ENCODE measurements at places on chromosomes 1 and 21.

GRCh38 chr1:174995916-174996315, 3.8 kb upstream of the CACYBP start:
- DNase-seq, result no peak

GRCh38 chr1:2545754-2546514, 10.2 kb upstream of the TNFRSF14 start:
- peak; percentile 86 for DNase-seq

DNA sequence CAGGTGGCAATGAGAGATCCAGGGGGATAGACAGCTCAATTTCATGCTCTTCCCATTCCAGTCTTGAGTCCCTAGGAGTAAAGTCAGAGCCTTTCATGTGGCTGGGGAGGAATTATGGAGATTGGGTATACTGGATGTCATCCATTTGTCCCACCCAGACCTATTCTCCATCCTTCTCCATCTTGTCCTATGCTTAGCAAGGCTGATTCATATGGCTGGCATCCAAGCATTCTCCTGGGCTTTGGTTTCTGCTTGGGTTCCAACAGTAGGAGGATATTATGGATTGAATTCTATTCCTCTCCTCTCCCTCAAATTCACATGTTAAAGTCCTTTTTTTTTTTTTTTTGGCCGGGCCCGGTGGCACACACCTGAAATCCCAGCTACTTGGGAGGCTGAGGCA, 3.8 kb upstream of the CDC20 start:
- DNase-seq, result no peak

- DNase-seq, result no peak
Observed at GRCh38 chr1:238119060-238119459, 228.3 kb upstream of the ZP4 start.

DNA sequence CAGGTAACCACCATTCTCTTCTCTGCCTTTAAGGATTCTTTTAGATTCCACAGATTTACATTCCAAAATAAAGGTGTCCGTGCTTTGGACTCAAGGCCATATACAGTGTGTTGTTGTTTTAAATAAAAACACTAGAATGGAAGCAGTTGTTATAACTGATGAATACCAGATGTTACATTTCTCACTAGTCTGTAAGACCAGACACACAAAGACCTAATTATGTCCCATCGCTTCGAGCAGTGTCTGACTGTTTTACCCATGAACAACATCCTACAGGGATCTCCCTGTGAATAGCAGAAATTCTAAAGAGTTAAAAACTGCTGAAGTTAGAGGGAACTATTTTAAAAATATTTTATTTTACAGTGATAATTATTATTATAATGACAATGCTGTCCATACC, 574.7 kb upstream of the ZP4 start:
- DNase-seq, result no peak

- no peak for DNase-seq
Observed at GRCh38 chr1:92095874-92096273, 15.7 kb downstream of the BTBD8 start.

DNA sequence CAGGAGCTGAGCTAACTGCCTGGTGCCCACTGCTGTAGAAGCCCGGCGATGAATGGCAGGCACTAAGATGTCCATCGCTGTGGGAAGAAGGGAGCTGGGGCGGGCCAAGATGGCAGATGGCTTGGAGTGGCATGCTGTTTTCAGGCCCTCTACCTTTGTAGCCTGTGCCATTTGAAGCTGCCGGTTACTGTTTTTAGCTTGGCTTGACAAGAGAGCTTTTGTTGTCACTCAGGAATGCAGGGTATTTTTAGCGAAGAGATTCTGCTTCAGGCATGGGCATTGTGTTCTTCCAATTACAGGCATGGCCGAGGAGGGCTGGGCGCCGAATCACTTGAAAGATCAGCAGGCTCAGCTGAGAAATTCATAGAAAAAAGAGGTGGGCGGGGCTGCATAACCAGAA, 348.7 kb downstream of the RPS6KC1 start:
- DNase-seq, result no peak

DNA sequence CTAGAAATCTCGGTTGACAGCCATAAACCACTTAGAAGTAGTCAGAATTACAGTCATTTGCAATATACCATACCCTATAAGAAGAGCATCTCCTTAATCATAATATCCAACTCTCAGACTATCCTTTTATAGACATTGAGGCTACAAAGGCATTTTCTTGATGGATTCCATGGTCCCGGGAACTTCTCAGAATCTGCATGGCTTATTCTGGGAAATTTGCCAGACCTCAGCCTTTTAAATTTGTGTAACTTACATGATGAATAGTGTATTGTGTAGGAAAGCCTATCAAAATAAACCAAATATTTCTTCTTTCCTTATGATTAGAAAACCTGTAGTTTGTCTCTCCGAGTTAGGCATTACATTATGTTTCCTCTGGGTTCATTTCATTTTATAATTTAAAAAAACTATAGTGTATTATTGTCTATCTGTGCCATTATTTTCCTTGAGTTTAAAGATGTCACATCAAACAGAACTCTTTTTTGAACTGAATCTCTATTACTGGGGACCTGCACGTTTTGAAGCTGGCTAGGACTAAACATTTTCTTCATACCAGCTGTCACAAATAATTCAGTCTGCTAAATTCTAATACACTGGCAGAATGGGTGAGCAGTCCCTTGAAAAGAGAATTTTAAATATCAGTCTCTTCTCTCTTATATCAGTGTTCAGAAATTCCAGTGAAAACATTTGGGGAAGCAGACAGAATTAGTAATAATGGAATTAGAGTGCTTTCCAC, 102.9 kb downstream of the GABPA start:
- DNase-seq, result no peak

GRCh38 chr1:206702260-206702659, 17.6 kb downstream of the MAPKAPK2 start:
- DNase-seq, result no peak

GRCh38 chr1:8202182-8202905, 115.6 kb upstream of the SLC45A1 start:
- no peak for DNase-seq

GRCh38 chr1:104768466-104768865, 1018.8 kb downstream of the AMY1C start:
- no peak for DNase-seq

DNA sequence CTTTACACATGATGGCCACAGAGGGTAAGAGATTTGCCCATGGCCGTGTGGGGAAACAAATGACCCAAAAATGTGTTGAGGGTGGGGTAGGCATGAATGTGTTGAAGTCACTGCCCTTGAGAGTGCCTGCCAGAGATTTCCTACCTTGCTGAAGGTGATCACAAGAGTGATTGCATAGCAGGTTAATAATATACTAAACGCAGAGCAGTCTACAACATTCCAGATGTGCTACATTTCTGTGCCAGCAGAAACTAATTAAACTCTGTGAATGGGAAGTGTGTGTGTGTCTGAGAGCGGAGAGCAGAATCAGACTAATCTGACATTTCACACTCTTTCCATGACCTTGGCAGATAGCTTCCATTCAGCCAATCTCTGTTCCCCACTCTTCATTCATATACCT, 93.3 kb upstream of the CD53 start:
- no peak for DNase-seq

DNA sequence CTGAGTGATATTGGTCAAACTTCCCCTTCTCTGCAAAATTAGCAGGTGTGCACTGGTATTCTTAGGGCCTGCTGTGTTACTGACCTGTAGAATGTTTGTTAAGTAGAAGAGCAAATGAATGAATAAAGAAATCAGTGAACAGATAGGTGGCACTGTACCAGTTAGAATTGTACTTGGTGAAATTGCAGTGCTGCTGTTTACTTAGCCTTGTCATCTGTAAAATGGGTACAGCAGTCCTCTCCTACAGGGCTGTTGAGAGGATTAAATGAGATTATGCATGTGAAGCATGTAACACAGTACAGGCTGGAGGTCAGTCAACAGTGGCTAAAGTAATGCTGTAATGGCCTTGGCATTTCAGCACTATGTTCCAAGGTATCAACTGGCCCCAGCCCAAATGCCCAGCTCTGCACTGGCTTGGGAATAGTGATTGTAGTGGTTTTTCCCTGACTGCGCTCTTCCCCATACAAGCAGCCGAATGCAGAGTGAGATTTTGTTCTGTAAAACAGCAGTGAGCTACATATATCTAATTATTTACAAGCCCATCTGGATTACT, 10.5 kb downstream of the VANGL1 start:
- DNase-seq, result no peak

GRCh38 chr21:14673649-14674048, 127.5 kb upstream of the SAMSN1 start:
- no peak for DNase-seq

GRCh38 chr1:170700842-170701615, 37.1 kb downstream of the PRRX1 start:
- DNase-seq, result no peak

DNA sequence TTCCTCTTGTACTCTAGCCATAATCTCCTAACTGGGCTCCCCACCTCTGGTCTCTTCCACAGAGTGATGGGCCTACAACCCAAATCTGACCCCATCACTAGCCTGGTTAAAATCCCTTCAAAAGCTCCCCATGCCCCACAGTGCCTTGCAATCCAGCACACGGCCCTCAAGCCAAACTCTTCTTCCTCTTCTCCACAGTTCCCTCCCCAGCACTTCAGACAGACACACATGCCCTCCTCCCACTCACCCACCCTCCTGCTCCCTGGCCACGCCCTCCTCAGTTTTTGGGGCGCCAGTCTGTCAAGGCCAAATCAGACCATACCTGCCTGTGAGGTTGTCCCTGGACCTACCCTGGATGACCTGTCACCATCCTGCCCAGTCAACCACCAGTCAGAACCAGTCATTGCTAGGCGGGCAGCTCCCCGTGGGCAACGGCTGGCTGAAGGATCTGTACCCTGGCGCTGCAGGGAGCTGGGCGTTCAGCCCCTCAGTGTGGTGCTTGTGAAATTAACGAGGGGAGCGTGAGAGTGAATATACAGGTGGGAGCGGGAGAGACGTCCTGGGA, 753 bp downstream of the C1orf210 start:
- DNase-seq, result no peak

DNA sequence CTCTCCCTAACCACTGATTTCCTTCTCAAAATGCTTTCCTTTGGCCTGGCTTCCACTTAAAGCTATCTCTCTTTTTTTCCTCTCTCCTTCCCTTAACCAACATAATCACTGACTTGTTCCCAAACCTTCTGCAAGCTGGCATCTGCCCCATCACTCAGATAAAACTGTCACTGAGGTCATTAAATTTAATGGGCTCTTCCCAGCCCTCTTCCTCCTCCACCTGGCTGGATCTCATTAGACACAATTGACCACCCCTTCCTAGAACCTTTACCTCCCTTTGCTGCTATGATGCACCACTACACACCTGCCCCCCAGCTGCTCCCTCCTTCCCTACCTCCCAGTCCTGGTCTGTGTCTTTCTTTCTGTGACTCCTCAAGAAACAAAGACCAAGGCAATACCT, 44.0 kb upstream of the GJB5 start:
- DNase-seq, result no peak

DNA sequence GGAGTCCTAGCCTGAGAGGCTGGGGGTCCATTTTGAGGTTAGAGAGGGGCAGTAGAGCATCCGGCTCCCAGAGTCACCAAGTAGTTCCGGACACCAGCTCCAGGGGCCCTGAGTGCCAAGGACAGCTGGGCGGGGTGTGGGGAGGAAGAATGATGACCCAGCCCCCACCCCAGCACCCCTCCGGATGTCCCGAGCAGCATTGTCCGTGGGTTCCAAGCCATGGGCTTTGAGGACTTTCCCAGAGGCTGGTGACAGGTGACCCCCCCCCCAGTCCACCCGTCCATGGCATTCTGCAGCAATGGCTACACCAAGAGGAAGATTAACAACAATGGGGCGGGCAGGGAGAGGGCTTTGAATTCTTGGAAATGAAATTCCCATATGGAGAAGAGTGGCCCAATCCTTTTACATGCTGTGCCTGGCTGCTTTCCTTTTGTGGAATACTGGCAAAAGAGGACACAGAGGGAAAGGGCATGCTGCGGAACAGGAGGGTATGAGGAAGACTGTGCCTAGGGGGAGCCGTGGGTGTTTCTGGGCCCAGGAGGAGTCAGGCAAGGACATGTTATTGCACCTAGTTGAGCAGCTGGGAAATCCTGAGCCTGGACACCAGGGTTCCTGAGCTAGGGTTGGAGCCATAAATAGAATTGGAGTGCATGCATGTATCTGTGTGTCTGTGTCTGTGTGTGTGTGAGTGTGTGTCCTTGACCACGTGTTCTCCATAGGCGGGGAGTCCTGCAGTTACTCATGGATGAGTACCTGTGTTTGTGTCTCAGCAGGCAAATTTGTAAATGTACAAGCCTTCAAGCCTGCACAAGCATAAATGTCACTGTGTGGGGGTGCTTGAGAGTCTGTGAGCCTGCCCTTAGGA, 956 bp downstream of the ATP1A2 start:
- DNase-seq, result no peak

DNA sequence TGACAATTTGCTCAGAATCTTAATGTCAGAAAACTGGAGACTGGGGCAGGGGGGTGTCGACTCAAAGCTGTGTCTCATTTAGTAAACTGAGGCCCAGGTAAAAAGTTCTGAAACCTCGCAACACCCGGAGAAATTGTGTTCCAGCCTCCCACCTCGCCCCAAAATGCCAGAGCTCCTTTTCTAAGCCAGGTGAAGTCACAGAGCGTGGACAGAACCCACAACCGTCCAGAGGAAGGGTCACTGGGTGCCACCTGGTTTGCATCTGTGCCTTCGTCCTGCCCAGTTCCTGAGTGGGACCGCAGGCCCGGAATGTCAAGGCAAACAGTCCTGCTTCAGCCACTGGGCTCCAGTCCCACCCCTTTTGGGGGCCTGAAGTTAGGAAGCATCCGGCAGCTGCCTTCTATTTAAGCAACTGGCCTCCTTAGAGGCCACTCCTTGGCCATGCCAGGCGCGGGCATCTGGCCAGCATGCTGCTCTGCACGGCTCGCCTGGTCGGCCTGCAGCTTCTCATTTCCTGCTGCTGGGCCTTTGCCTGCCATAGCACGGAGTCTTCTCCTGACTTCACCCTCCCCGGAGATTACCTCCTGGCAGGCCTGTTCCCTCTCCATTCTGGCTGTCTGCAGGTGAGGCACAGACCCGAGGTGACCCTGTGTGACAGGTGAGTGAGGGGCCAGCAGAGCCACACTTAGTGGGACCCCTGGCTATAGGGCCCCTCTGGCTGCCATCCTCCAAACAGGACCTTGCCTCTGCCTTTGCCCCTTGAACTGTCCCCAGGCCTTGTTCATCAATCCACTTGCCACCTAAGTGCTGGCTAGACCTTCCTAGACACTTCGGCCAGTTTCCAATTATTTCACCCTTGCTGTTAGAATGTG, at the start of gene TAS1R1:
Gene TAS1R1, plus strand, starts transcription at position 401 of the 872 bp plus-strand sequence. Its CDS starts 67 bp downstream, at position 468.
- no peak for DNase-seq

DNA sequence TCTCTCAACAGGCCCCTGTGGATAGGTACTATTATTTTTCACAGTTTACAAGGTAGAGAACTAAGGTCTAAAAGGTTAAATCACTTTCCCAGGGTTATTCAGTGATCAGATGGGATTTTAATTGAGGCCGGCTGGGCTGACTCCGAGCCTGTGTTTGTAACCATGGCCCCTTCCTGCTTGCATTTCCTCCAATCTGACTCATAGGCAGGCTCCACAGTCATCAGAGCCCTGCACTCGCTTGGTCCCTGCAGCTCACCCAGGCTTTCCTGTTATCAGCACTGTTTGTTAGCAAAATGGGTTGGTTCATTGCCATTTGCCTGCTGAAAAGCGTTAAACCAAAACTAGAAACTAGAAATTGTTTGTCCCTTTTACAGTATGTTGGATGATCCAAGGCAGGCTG, 41.4 kb upstream of the LMX1A start:
- DNase-seq, result no peak

- no peak for DNase-seq
Observed at GRCh38 chr1:85404408-85404807, 60.6 kb downstream of the DDAH1 start.
